Omental fat pad (tissue), 4 donors: ENCODE measurements at places on chromosomes 13 and 19. TPM values are rescaled to one million over a fixed set of nuclear protein-coding genes. Genes with fewer than 3 reads are reported as not detected.

DNMT1 gene
- total RNA-seq: 84.7 TPM

SPC24 gene
- total RNA-seq: 1.7 TPM

CDC34 gene
- 45.3 TPM for total RNA-seq

CBY2 gene
- total RNA-seq: not detected

KLK2 gene
- total RNA-seq: not detected

ZNF665 gene
- total RNA-seq: 2.6 TPM

UNC13A gene
- total RNA-seq: 0.09 TPM

CLEC17A gene
- not detected for total RNA-seq

ADGRE2 gene
- total RNA-seq: 19.7 TPM

IL12RB1 gene
- total RNA-seq: 1.1 TPM

CCDC70 gene
- total RNA-seq: not detected

ZNF358 gene
- total RNA-seq: 49.8 TPM

KMT2B gene
- 28.7 TPM for total RNA-seq

- no peak for DNase-seq
These were observed 2099.2 kb upstream of the PCDH20 start for GRCh38 chr13:63514886-63515285.

- DNase-seq: no peak
These were observed 526.0 kb downstream of the PCDH9 start for GRCh38 chr13:66704110-66704509.

GRCh38 chr19:33644284-33644836 lies 22.6 kb downstream of the CHST8 start:
- DNase-seq: no peak

- no peak for DNase-seq
These were observed 500.5 kb upstream of the SPRY2 start for GRCh38 chr13:80841414-80841813.

DNA sequence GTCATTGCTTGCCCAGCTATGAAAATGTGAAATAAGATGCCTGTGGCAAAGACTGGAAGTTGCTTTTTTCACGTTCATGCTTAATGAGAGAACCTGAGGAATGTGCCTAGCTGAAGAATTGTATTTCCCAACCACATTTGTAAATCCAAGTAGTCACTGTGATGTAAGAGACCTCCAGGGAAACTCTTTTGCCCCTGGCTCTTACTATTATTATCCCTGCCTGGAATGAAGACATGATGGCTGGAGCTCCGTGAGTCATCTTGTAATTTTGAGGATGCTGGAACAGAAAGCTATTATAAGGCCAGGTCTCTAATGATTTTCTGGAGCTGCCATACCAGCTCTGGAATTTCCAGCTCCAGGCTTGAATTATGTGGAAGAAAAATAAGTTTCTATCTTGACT lies 894.3 kb downstream of the DIAPH3 start:
- DNase-seq: no peak

- DNase-seq: no peak
These were observed at the start of gene CADM4 for GRCh38 chr19:43639519-43640423. Gene CADM4 (minus strand): TSS chr19:43639850. CDS start chr19:43639790, 60 bp downstream.

DNA sequence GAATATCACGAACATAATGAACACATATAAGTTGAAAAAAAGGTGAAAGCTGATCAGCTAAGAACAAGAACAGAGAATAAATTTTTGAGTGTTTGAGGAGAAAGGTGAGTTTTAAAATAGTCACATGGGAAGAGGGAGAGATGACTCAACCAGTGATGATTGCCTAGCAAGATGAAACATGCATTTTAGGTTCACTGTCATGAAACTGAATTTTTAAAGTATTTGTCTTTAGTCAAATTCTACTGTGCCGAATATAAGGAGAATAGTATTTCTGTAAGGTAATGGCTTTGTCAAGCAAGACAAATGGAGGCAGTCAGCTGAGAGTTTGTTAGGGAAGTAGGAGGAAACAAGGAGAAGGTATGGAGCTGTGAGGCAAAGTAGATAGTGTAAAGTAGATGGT lies 2557.4 kb downstream of the PCDH9 start:
- no peak for DNase-seq

DNA sequence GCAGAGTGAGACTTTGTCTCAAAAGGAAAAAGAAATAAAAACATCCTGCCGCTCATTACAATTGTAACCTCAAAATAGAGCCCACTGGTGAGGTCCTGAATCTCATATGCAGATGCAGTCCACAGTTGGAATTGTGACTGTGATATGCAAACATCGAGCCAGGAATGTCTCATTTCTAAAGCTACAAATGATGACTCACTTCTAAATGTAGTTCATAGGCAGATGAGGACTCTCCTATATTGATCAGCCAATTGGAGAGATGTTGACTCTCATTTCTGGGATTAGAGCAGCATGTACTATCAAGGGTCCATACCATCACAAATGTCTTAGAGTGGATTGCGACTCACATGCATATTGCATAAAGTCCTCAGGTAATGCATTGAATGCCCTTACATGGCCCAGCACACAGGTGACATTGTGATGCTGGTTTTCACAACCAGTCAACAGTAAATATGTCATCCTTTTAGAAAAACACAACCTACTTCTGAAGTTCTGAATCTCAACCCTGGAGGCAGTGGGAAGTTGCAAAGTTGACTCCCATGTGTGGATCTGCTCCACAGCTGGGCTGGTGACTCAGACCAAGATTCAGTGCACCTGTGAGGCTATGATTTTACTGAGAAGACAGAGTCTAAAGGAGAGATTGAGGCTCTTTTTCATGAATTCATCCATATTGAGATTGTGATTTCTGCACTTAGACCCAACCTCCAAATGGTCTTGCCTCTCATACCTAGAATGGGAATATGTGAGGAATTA lies 16.9 kb upstream of the ZNF254 start:
- no peak for DNase-seq

DNA sequence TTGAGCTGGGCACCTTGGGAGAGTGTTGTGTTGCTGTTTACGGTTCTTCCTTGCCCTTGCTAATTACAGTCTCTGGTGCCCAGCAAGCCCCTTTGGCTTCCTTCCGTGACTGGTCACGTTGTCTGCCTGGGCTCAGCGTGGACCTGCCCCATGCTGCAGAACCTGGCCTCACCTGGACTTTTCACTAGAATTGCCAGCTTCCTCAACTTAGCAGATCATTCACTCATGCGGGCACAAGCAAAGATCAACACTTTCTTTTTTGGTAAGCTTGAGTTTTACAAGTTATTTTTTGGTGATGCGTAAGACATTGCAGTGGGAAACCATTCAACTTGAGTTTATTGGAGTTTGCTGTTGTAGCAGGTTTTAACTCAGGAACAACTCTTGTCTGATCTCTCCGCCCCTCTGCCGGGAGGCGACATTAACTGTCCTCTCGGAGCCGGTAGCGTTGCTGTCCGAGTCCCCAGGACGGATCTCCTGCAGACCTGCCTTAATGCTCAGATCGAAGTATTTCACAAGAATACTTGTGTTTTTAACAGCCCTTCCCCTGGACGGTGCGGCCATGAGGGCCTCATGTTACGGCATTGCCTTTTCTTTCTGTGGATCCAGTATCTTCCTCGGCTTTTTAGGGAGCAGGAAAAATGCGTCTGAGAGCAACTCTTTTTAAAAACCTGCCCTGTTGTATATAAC lies 15.7 kb upstream of the TEX29 start:
- DNase-seq: no peak

GRCh38 chr19:46442808-46443450 lies 14.2 kb upstream of the PNMA8C start:
- no peak for DNase-seq

DNA sequence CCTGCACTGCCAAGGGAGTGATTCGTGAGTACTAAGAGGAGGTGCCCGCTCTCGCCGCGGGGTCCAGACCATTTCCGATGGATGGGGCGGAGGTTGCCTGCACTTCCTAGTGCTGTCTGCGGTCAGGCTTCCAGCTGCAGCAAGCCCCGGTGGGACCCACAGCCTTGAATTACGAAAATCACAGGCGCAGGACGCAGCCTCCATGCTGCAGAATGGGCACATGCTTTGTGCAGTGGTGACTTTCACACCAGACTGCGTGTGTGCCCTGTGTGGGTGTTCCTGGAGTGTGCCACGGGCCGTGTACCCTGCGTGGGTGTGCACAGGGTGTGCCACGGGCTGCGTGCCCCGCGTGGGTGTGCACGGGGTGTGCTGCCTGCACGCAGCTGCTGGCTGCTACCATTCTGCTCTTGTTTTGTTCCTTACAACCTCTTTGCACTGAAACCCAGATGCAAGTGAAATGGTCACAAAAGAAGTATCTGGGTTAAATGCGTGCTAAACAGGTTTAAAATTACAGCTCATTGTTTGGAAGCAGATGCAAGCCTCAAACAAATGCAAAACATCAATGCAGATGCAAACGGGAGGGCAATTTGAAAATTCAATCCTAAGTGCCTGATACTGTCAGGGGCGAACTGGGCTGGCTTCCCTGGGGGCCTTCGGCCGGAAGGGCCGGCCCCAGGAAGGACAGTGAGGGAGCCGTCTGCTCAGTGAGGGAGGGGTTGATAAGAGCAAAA lies 221.2 kb upstream of the SOX1 start:
- DNase-seq: no peak

GRCh38 chr19:10335352-10335985 lies 2.1 kb upstream of the RAVER1 start:
- DNase-seq: no peak

DNA sequence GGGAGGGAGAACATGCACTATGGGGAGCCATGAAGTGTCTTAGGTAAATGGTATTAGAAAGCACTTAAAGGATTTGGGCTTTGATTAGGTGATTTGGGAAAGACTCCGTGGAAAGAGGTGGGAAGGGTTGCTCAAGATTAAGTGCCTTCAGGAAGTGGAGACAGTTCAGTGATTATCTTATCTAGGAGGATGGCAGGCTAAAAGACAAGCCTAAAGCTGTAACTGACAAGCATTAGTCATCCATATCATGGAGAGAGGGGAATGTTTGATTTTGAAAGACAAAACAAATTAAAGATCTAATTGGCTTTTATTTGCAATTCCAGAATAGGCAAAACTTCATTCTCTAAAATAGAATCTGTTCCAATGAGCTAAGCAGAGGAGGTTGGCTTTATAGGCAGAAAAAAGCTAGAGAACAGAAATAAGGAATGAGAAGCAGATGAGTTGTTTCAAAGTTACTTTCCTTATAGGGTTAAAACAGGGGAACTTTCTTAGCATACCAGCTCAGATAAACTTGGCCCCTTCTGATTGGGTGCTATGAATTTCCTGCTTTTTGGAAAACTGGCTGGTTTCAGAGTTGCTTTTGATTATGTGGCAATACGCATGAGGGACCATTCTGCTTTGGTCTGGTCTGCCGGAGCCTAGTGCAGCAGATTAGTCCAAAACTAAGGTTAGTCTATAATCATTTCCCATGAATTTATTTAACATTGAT lies 1.8 kb upstream of the DIAPH3 start:
- no peak for DNase-seq

DNA sequence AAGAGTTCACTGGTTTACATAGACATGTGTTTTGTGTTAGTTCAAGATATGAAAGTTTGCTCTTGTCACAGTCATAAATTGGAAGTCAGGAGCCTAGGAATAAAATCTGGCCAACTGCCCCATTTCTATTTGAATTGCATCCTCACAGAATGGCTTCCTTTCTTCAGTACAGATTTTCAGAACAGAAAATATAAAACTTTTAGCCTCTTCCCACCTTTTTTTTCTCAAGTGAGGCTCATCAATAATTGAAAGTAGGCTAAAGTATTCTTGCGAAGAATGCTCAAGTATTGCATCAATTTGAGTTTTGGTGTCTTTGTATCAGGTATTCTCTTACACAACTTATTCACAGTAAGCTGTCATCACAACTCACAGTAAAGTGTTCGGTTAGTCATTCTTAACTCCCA lies 802.7 kb downstream of the PCDH9 start:
- no peak for DNase-seq

- DNase-seq: no peak
These were observed 184.7 kb downstream of the COG6 start for GRCh38 chr13:39840201-39840600.

- peak; percentile 90 for DNase-seq
These were observed 22.3 kb downstream of the IER2 start for GRCh38 chr19:13172346-13173138.

GRCh38 chr13:97223037-97223710 lies 1.0 kb downstream of the MBNL2 start:
- no peak for DNase-seq

DNA sequence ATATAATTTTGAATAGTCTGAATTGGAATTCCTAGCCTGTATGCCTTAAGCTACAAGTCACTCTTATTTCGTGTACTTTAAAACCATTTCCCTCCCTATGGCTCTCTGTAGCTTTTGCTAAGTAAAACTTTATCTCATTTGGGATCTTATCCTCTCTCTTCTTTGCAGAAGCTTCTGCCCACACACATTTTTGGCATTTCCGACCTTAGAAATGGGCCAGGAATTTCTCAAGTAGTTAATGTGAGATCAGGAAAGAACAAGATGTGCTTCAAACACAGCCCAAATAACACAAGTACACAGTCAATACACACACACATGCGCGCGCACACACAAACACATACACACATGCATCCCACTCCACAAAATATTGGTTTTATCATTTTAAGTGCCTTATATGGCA lies 931.0 kb upstream of the MIR17HG start:
- no peak for DNase-seq

- no peak for DNase-seq
These were observed 100.7 kb upstream of the FNDC3A start for GRCh38 chr13:48875047-48875446.

GRCh38 chr19:39430675-39431593 lies 4.8 kb downstream of the RPS16 start:
- DNase-seq: no peak

- peak; percentile 30 for DNase-seq
These were observed 744 bp upstream of the POU2F2 start for GRCh38 chr19:42132851-42133528.

DNA sequence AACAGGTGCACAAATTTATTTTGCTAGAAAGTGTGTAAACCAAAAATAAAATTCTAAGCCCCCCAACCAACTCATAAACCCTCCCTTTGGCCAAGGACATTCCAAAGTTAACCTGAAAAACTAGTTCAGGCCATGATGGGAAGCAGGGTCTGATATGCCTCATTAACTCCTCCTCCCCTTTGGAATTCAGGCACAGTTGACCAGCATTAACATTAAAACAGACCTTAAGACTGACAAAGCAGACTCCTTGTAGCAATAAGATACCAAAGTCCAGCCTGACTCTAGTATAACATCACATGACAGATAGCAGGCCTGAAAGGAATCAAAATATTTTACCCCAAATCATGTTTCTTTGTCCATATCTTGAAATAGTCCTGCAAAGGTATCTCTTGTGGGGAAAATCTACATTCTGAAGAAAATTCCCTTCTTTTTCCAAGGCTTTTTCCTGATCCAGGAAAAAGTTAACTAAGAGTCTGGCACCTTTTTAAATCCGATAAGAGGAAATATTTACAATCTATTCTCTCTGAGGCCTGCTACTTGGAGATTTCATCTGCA lies 19.7 kb downstream of the NEK5 start:
- DNase-seq: no peak
